ENCODE measurements at places on chromosomes 5 and 9.

- no peak for DNase-seq
Measured at GRCh38 chr5:106415541-106415940, 1255.2 kb downstream of the EFNA5 start.

DNA sequence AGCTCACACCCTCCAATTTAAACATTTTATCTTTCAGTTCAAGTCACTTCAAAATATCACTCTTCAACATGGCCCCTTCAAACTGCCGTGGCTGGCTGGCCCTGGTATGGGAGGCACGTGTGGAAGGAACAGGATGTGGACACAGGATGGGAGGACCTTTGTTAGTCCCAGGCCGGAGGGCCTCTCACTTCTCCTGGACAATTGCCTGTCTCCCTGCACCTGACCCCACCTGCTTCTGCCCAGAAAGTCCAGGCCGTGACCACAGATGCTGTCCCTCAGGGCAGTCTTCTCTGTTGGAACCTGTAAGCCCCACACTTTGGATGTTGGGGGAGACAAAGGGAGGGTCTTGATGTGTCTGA is 19.4 kb downstream of the AMBP start:
- no peak for DNase-seq

- DNase-seq: no peak
Measured at GRCh38 chr5:87137283-87137682, 130.4 kb upstream of the RASA1 start.

GRCh38 chr5:111968459-111968858 is 211.5 kb upstream of the NREP start:
- no peak for DNase-seq

GRCh38 chr5:111784491-111785181 is 27.6 kb upstream of the NREP start:
- no peak for DNase-seq

GRCh38 chr5:64958757-64959391 is 190.1 kb downstream of the CWC27 start:
- DNase-seq: peak; percentile 38

Data from RPMI8226 (cell line).